ENCODE measurements at places on chromosomes 13 and 19.

DNA sequence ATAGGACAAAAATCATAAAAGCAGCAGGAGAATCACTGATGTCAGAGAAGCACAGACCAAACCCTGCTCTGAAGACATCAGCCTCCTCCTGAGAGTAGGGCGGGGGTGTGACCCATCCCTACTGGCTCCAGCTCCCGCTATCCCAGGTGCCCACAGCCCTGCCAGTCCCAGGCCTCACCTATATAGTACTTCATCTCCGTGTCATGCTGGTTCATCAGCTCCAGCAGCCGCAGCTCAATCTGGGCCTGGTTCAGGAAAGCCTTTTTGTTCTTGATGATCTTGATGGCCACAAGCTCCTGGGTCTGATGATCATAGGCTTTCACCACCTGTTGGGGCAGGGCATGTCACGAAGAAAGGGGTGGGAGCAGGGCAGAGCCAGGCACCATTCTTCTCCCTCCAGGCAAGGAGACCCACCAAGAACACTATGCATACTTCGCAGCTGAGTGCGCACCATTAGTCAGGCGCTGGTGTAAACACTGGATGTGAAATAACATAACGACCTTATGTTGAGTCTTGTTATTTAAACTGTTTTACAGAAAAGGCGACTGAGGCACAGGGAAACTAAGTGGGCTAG, 4.2 kb downstream of the DYRK1B start:
- DNase-seq, result no peak

DNA sequence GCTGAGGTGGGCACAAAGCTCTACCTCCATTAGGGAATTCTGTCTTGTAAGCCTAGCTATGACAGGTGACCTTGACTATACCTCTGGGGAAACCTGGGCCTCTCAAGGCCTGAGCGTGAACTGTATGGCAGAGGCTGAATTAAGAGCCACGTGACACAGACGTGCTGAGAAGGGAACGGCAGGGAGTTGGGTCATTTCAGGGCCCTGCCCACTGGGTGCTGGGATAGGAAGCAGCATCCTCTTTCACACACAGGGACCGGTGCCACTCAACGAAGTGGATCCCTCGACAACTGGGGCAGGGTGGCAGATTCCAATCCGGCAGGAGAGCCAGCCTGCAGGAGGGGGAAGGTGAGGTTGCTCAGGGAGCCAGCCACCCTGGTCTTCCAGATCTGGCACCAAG, 9.2 kb downstream of the ASF1B start:
- DNase-seq, result no peak

- no peak for DNase-seq
Observed at GRCh38 chr13:99377641-99378040, 70.4 kb upstream of the GPR183 start.

GRCh38 chr13:46630431-46631178, 77.6 kb downstream of the LRCH1 start:
- DNase-seq, result no peak

GRCh38 chr13:21691928-21692327, 21.1 kb downstream of the FGF9 start:
- no peak for DNase-seq

- DNase-seq, result no peak
Observed at GRCh38 chr19:41649827-41650226, 23.0 kb upstream of the CEACAM4 start.

All from fibroblast of lung (primary cell).